ENCODE measurements at places on chromosomes 13 and 19.
A peak's percentile ranks its signal among the peaks of the same experiment; 100 is the strongest.

- DNase-seq = no peak
These were observed 1.8 kb upstream of the CEACAM16 start for GRCh38 chr19:44696939-44697669.

DNA sequence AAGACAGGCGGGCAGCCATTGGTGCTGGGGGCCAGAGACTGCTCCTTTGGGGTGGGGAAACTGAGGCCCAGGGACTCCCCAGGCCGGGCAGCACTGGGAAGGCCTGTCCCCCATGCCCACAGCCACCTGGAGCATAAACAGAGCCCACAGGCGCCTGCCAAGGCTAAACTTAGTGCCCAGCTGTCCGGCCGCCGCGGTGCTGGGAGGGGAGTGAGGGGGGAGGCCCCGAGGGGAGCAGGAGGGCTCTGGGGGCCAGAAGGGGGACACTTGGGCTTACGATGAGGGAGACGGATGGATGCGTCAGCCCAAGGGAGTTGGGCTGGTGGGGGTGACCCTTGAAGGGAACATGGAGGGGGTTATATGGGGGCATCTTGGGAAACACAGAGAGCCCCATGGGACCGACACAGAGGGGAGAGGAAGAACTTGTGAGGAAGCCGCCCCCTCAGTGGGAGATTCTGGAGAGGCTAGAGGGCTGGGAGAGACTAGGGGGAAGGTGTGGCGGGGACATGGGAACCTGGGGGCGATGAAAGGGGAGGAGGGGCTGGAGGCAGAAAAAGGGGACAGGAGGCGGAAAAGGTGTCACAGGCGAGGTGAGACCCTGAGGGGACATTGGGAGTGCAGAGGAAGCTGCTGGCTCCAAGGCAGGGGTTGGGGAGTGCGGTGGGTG, 2.2 kb downstream of the CERS1 start:
- DNase-seq = no peak

DNA sequence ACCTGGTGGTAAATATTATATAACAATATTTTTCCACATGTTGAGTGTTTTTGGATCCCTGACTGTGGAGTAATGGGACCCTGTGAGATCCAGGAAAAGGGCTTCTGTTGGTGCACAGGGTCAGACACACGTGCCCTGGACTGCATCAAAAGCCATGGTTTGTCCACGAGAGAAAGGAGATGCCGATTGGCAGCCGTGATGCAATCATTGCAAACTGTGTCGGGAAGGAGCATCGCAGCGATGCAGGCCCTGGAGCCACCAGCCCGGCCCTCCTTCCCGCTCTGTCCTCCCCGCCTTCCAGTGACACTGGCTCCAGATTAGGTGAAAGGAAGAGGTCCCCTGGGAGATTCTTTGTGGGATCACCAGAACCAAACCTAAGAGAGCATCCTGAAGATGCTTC, 9.1 kb downstream of the COL4A2 start:
- DNase-seq = no peak

- peak; percentile 66 for DNase-seq
These were observed 2.2 kb downstream of the TJP3 start for GRCh38 chr19:3710265-3710812.

GRCh38 chr13:32616883-32617511, 30.7 kb downstream of the PDS5B start:
- DNase-seq = no peak

DNA sequence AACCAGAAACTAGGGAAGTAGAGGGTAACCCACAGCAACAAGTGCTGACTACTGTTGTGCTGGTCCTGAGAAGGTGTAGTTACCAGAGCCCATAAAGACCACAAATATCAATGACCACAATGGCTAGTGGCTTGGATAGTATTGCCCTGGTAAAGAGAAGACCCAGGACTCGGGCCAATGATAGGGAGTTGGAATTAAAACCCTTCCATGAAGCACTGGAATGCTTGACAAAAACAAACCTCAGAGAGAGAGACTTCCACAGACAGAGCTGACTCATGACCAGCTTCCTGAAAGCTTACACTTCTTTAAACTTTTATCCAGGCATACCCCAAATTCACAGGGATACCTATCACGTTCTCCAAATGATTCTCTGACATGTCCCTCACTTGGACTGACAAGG, 60.5 kb downstream of the WDR87 start:
- DNase-seq = no peak

DNA sequence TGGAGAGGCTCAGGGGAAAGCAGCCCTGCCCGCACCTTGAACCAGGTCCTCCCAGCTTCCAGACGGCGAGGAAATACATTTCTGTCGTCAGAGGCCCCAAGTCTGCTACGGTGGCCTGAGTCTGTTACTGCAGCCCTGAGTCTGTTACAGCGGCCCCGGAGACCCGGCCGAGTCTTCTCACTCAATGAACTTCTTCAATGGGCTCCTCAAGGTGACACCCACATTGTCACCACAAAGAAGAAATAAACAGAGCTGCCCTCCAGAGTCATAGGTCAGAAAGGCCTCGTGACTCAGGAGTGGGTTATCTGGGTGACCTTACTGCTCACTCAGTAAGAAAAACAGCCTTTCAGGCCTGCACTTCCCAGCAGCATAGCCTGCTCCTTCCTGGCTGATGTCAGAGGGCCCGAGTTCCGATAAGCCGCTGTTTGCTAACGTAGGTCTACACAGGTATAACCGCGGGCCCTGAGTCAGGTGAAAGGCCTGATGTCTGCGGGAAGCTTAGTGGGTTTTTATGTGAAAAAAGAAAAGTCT, 66.9 kb upstream of the TM9SF2 start:
- no peak for DNase-seq

DNA sequence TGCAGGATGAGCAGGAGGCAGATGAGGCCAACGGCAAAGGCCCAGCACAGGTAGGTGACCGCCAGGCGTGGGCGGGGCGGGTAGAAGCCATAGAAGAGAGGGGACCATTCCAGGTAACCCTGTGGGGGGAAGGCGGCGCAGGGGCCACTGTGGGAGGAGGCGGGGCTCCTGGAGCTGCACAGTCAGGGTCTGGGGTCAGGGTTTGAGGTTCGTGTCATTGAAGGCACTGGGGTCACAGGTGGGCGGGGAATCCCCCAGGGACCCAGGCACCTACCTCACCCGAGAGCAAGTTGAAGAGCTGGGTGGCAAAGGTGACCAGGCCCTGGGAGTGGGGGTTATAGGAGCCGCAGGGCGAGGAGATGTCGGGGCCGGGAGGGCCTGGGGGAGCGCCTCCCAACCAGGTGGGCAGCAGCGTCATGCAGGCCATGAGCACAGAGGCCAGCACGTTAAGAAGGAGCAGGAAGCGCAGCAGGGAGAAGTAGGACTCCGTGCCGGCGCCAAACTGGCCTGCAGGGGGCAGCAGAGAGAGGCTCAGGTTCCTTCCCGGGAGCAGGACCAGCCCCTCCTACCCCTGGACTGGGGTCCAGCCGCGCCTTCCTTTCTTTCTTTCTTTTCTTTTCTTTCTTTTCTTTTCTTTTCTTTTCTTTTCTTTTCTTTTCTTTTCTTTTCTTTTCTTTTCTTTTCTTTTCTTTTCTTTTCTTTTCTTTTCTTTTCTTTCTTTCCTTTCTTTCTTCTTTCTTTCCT, 4.6 kb downstream of the TMC4 start:
- DNase-seq = peak; percentile 91

DNA sequence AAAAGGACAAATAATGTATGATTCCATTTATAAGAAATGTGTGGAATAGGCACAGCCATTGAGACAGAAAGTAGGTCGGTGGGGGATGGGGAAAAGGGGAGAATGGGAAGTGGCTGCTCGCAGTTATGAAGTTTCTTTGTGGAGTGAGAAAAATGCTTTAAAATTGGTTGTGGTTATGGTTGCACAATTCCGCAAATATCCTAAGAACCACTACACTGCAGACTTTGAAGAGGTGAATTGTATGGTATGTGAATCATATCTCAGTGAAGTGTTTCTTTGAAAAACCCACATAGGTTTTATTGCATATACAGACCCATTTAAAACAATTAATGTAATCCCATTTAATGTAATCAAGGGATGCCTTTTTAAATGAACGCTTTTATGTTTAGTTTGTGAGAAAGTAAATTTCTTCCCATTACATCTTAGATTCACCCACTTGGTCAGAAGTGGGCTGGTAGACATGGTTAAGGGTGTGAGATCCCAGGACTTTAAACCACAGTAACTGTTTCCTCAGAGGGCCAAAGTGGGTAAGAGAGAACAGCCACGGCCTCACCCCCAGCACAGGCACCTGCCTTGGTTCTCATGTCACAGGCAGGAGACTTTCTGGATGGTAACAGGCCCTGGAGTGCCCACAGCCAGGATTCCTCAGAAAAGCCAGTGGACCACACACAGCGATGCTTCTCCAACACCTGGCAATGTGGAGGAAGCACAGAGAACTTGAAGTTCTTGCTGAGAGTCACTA, 119.3 kb upstream of the GJB6 start:
- peak; percentile 81 for DNase-seq

DNA sequence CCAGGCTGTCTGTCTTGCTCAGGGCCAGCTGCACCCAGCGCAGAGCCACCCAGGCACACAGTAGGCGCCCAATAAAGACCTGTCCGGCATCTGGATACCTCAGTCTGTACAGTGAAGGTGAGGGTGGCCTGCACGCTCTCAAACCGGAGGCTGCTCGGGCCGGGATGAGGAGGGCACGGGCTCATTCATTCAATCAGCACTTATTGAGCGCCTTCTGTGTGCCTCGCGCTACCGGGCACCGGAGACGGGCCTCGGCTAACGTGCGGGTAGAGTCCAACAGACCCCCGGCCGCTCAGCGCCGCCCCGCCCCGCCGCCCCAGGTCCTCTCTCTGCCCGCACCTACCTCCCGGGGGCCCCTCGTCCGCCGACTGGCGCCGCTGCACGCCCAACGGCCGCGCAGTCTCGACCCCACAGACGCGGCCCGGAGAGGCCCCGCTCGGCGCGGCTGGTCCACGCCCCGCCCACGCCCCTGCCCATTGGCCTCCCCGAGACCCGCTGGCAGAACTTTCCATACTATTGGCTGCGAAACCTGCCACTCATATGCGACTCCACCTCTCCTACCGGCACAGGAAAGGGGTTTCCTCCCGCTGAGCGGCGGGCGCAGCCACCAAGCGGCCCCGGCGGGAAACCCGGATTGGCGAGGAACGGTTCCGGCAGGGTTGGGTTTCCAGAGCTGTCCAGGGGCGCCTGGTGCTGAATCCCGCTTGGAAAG, at the start of gene SLC39A3:
SLC39A3 (minus strand) TSS at position 416 of the 712 bp plus-strand sequence. CDS start 2,760 bp downstream, outside the sequence.
- peak; percentile 93 for DNase-seq

GRCh38 chr13:105207572-105208293, 1327.7 kb downstream of the EFNB2 start:
- DNase-seq = no peak

DNA sequence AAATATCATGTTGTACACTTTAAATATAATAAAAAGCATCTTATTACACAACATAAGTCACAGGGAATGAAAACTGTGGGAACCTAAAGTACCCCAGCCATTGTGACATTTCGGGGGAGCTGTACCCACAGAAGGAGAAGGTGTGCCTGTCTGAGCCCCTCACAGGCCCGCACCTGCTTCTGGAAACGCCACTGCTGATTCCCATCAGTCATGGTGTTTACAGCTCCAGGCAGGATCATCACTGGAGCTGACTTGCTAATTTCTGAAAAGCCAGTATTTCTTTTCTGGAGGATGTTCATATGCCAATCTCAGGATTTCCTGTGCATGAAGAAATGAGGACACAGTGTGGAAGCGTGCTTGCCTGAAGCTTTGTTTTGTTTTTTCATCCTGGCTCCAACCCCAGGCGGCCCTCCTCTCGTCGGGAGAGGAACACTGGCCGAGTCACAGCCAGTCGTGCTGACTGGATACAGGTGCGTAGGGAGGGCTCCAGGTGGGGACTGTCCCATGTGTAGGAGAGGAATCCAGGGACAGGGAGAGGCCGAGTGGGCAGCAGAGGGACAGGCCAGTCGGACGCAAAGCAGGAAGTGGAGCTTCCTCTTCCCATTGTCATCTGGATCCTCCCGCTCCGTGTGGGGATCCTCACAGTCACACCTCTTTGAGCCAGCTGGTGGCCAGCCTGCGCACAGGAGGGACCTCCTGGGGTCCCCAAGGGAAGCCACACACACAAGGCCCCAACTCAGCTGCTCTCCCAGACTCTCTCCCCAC, 4.2 kb upstream of the ATP12A start:
- DNase-seq = no peak

GRCh38 chr13:44484562-44485138, 91.5 kb downstream of the TSC22D1 start:
- DNase-seq = no peak

DNA sequence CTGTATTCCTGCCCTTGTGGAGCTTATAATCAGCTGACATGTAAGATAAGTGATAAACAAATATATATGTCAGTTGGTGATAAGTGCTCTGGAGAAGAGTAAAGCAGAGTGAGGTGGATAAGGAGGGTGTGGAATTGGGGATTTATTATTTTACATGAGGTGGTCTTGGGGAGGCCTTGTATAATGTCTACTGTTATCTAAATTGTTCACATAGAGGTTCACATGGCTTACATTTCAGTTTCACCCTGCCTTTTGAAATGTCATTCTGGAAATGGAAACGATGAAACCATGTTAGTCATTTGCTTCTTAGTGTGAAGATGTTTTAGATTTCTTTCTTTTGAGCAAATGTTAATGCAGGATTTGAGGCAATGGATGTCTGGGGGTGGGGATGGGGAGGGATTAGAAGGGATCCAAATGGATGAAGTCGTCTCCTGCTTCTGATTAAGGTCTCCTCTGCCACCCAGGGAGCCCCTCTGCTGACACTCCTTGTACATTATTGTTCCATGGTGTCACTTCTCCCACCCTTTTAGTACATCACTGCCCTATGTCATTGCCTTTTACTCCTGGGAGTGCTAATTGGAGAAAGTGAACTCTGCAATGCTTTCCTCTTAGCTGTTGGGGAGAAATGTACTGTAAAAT, 14.0 kb downstream of the B3GLCT start:
- no peak for DNase-seq

DNA sequence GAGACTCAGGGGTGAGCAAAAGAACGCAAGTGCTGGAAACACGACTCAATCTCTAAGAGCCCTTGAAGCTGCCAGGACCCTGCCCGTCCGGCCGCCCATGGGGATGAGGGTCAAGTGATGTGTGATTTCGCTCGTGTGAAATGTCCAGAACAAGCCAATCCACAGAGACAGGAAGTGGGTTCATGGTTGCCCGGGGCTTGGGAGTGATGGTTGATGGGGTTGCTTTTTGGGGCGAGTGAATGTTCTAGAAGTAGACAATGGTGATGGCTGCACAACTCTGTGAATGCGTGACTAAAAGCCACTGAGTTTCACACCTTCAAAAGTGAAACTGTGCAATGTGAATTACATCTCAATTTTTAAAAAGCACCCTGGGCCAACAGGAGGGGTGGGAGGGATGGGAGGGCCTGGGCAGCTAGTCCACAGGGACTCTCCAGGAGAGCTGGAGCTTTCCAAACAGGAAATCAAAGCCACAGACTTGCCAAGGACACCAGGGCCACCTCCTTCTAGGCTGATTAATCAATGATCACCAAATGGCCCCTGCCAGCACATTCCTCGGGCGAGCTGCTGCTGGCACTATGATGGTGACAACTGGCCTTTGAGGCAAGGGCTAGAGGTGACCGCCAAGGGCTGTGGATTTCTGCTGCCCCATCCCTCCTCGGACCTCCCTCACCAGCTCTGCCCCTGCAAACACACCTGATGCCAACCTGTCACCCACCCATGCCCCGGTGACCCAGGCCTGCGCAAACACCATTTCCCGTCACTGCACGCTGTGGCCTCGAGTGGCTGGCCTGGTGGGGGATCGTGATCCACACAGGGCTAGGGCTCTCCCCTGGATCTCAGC, 14.0 kb downstream of the DPP9 start:
- DNase-seq = no peak
